ENCODE measurements at places on chromosomes 4 and X.

DNA sequence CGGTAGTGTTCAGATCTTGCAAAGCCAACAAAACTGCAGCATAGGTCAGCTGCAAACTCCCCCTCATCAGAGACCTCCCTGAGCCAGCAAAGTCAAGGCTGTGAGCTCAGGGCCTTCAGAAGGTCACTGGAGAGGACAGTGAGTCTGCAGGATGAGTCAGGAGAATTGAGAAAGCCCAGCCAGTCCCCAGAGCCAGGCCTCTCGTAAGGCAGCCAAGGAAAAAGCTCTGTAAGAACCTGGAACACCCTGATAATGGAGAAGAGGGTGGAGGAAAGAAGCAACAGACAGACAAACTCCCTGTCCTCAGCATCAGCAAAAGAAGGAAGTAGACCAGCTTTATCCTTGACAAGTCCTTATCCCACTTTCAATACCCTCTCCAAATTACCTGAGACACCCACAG, 33.0 kb downstream of the GRIA3 start:
- DNase-seq = peak; percentile 11

DNA sequence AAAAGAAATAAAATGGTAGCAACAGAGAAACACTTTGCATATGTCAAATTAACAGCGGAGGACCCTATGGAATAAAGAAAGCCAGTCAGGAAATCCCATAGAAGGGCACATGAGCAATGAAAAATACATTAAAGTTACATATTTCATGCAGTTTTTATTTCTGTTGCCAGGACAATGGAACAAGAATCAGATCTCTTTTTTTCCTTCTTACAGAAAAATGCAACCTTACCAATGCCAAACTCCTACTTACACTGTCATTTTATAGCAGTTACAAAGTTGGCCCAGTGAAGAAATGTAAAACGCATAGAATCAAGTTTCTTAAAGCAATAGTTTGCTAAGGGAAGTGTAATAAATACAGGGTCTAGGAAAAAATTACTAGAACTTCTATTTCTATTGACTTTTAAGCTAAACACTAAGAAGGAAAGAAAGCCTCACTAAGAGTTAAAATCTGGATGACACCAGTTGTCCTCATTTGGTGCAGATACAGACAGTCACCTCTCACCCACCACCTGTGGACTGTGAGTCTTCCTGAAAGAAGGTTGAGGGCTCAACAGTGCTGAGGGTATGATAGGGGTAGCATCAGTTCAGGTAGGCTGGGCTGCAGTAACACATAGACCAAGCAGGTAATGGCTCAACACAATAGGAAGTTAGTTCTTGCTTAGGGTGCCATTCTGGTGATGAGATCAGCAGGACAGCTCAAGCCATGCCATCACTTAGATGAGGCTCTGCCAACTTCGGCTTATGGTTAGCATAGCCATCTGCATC, 224.6 kb downstream of the ANAPC10 start:
- no peak for DNase-seq

DNA sequence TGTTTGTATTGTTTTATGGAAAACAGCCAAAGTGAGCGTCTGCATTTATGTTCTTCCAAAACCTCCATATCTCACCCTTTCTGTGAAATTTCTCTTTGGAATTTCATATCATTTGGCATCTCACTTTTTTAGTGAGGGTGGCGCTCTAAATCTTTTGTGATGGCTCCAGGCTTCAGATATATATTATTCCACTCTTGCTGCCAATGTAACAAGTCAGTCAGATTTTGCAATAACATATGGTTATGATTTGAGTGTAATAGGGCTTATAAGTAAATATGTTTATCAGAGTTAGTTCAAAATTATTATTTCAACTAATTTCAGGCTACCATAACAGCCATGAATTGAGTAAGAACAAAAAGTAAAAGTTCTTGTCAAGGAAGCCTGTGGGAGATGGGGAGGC, 314.7 kb downstream of the PDGFC start:
- DNase-seq = no peak

GRCh38 chr4:51918251-51918650, 75.3 kb downstream of the DCUN1D4 start:
- DNase-seq = no peak

DNA sequence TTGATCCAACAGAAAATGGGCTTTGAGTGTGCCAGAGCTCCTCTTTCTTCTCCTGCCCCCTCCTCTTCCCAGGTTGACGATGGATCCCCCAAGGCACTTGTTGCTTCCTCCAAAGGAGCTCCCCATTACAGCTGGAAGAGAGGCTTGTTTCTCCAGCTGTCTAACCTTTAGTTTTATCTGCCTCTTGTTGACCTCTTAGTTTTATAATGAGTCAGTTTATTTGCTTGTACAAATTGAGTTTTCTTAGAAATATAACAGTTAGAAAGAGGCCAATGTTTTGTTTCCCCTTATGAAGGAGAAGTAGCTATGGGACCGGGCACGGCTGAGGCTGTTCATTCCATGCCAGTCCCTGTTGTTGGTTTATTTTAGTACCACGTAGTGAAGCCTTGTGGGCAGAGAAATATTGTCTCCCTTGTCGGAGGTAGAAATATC, 158.2 kb downstream of the SPRY1 start:
- no peak for DNase-seq

DNA sequence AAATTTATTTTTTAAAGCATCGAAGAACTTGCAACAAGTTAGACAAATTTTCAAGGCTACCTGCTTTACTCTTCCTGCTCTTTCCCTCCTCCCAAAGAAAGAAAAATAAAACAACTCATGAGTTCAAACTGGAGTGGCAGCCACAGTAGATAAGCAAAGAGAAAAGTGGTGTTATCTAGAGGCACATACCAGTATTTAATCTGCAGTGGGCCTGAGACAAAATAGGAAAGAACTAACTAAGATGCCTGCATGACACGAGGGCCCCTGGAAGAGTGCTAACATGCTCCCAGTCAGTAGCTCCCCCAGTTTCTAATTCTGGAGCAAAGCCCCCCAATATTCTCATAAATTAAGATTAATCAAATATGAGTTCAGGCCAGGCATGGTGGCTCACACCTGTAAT, 7.9 kb downstream of the ARL9 start:
- DNase-seq = no peak

- DNase-seq = no peak
Measured at GRCh38 chr4:73770917-73771316, 30.5 kb downstream of the CXCL8 start.

DNA sequence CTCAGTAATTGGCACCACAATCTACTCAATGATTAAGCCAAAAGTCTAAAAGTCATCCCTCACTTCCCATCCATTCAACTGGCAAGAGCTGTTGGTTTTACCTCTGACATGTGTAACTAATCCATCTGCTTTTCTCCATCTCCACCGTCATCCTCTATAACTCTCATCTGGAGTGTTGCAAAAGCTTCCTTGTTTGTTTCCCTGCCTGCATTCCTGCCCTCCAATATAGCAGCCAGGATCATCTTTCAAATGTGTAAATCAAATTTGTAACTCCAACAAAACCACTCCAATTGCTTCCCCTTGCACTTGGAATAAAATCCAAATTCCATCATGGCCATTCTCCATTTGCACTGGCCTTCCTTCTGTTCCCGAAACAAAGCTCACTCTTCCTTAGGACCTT, 4.3 kb upstream of the PLAC8 start:
- DNase-seq = no peak

- peak; percentile 50 for DNase-seq
Measured at GRCh38 chr4:186829740-186830449, 106.2 kb upstream of the FAT1 start.

DNA sequence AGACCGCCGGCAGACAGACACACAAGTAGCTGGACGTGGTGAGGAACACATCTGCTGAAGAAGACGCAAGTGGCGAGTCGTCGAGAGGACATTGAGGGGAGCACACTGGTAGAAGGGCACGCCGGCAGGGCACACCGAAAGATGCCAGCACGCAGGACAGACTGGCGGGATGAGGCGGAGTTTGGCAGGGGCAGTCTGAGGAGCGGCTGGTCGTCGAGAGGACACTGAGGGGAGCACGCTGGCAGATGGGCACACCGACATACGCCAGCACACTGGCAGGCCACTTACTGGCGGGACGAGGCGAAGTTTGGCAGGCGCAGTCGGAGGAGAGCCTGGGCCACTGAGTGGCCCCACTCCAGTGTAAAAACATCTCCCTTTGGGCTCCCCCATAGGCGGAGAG, 42.1 kb downstream of the RASGEF1B start:
- no peak for DNase-seq

GRCh38 chrX:53316860-53317237, 35.5 kb upstream of the IQSEC2 start:
- no peak for DNase-seq

DNA sequence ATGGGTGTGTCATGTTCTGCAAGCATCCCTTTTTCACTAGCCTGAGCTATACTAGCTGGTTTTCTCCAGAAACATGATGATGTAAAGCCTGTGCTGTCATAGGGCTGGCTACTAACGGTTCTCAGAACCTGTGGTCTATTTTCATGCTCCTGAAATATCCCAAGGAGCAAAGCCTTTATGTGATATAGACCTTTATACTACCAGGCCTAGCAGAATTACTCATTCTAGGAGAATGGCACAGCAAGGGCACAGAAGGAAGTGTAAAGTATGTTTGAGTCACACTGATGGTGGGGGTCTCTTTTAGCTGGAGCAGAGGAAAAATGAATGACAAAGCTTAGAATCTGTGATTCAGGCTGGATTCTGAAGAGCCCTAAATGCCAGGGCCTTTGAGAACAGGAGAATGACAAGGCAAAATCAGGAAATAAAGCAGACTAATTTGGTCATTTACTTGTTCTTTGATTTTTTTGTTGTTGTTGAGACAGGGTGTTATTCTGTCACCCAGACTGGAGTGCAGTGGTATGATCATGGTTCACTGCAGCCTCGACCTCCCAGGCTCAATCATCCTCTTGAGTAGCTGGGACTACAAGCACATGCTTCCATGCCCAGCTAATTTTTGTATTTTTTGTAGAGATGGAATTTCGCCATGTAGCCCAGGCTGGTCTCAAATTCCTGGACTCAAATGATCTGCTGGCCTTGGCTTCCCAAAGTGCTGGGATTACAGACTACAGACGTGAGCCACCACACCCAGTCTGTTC, 11.8 kb downstream of the TCEAL1 start:
- peak; percentile 8 for DNase-seq

DNA sequence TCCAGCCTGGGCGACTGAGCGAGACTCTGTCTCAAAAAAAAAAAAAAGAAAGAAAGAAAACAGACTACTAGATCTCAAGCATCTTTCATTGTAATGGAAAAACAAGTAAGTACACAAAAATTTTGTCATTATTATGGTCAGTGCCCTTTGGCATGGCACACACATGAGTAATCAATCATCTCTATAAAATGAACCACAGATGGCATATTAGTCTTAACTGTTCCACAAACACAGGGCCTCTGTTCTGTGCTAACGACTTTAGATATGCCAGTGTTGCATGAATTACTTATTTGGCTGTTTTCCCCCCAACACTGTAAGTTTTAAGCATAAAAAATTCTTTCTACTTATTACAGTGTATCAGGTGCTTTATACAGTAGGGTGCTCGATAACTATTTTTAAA, 90.4 kb downstream of the COX7B2 start:
- no peak for DNase-seq

DNA sequence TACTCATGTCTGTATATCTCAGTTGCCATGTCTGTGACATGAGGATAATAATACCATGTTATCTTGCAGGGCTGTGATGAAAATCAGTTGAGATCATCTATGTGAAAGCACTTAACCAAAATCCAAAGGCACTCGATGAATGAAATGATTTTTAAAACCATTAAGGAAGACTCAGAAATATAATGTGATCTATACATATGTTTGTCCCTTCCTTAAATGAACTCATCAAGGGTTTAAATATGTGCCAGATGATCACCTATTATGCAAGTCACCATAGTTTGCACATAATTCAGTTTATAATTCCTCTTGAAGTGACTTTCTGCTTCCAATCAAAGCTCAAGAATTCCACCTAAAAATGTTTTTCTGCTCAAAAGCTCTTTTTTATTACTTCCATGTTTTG, at the start of gene FOXR2:
Gene FOXR2 (plus strand): TSS at position 301 of the 400 bp plus-strand sequence. CDS start 312 bp downstream, outside the sequence.
- DNase-seq = no peak

DNA sequence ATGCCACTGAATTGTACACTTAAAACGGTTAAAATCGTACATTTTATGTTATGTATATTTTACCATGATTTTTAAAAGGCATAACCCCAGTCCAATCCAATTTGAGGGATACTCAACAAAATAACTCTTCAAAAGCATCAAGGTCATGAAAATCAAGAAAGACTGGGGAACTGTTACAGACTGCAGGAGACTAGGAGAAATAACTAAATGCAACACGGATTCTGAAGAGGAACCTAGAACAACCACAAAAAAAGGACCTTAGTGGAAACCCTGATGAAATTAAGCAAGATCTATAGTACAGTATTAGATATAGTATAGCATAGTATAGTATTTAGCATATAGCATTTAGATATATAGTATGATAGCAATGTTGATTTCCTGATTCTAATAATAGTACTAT, 26.8 kb downstream of the SH3KBP1 start:
- DNase-seq = no peak

GRCh38 chrX:3445806-3446490, 99.5 kb upstream of the MXRA5 start:
- DNase-seq = no peak

- DNase-seq = no peak
Measured at GRCh38 chrX:31542566-31542965, 470.7 kb upstream of the FTHL17 start.

DNA sequence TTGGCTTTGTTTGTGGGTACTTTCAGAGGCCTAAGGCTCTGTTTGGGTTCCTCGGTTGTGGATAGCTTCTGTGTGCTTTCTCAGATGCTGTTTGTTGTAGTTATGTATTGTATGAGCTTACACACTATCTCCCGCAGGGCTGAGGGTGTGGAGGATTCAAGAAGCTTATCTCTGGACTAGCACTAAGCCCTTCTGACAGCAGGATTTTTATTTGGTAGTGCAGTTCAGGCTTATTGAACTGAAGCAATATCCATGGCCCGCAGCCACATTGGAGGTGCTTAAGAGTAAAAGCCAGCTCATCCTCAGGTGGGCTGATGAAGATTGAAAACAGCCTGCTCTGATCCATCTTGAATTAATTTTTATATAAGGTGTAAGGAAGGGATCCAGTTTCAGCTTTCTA, 128.2 kb downstream of the RASGEF1B start:
- DNase-seq = no peak

- no peak for DNase-seq
Measured at GRCh38 chr4:109879636-109880314, 31.9 kb downstream of the LRIT3 start.

DNA sequence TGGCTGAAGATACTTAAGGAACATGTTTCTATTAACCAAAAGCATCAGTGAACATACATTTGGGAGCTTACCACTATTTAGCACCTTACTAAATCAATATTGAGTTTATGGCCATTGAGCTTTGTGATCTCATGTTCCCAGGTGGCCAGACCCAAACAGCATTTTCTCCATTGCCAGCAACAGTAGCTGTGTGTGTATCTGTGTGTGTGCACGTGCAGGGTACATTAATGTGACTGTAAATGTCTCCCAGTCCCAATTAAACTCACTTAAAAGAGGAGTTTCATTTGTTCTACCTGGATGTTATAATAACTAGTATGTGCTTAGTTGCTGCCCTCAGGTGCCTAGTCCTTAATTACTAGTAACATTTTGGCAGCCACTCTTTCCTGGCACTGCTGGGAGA, 282.4 kb downstream of the NR3C2 start:
- no peak for DNase-seq

Measured in RPMI7951 (cell line).